AG20443 (cell line): ENCODE measurements at places on chromosomes 6 and 20.

GRCh38 chr6:156647140-156647784 is 129.9 kb upstream of the ARID1B start:
- DNase-seq = no peak

DNA sequence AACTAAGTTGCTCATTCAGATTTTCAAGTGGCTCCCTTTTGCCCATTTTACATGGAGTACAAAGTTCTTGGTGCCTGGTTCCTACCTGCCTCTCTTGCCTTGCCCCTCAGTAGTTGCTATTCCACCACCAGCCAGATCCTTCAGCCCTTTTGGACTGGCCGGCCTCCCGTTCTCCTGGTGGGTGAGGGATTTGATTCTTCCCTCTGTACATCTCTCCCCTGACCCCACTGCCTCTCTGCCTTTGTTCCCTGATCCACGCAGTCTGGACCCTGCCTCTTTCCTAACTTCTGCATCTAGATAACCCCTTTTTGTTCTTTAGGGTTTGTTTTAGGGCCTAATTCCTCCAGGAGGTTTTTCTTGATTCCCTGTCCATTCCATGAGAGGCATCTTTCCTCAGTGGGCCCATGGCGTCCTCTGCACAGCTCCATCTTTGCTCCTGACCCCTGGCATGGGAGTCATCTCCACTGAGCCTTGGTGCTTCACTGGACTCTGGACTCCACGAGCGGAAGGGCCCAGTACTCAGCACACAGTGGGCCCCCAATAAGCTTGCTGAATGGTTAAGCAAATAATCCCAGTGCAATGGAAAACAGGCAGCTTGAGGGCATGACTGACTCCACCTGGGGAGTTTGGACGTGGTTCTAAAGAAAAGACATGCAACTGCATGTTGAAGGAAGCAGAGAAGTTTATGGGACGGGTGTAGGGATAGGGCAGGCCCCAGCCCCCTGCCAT is 309.3 kb upstream of the SUPT3H start:
- DNase-seq = no peak

- no peak for DNase-seq
These were observed 156.8 kb upstream of the RIN2 start for GRCh38 chr20:19601126-19601810.

DNA sequence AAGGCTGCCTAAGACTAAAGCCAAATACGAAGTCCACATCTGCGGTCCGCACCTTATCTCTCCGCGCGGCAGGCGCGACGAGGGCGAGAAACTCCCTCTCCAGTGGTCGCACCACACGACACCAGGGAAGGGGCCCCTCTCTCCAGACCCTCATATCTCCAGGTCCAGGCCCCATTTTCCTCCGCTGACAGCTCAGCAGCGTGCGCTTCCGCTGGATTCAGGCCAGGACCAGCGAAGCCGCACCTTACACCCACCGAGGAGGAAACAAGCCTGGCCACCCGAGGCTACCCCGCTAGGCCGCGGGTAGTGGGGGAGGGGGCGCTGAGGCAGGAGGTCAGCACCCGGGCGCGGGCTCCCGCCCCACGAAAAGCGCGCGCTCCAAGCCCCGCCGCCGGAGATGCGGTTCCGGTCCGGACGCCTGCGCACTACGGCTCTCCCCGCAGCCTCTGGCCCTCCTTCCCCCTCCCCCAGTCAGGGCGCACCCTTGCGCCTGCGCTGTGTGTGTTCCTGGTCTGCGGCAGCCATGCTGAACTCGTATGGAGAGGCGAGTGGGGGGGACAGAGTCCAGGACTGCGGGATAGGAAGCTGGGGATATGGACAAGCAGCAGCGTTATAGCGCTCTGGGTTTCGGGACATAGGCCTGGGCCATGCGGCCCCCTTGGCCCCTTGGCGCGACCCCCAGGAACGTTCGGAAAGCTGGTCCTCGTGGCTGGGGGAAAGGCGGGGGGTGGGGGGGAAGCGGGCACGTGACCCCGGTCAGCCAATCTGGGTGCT is at the start of gene BRD2:
Gene BRD2 (plus strand): TSS at position 502 of the 774 bp plus-strand sequence. CDS start 4,305 bp downstream, outside the sequence.
- peak; percentile 96 for DNase-seq

DNA sequence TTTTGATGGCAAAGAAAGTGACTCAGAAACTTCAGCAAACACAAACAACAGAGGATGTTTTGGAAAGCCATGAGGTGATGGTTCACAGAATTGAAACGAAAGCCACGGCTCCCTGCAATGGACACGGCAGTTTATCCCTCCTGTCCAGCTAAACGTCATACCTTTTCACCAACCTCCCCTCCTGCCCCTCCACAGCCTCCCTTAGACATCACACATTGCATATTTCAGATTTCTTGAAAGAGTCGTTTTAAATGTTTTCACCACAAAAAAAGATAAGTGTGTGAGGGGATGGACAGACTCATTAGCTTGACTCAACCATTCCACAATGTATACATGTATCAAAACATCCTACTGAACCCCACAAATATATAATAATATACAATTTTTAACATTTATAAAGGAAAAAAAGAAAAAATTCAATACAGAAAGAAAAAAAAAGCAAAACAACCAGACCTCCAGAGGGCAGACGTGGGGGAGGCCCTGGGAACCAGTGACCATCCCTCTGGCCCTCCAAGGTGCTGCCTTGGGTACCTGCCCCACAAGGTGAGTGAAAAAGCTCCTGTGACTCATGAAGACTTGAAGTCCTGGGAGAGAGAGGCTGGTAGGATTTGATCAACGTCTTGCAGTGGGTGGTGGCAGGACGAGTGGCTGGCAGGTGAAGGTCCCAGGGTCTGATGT is 117.2 kb upstream of the THBS2 start:
- DNase-seq = no peak

GRCh38 chr20:63433756-63434531 is 38.5 kb downstream of the KCNQ2 start:
- no peak for DNase-seq

GRCh38 chr6:31356946-31357466 is at the start of gene HLA-B:
Gene HLA-B (minus strand): TSS chr6:31357179. CDS start chr6:31357158, 21 bp downstream.
- peak; percentile 89 for DNase-seq

- no peak for DNase-seq
These were observed 58.2 kb downstream of the CSE1L start for GRCh38 chr20:49104365-49104648.

DNA sequence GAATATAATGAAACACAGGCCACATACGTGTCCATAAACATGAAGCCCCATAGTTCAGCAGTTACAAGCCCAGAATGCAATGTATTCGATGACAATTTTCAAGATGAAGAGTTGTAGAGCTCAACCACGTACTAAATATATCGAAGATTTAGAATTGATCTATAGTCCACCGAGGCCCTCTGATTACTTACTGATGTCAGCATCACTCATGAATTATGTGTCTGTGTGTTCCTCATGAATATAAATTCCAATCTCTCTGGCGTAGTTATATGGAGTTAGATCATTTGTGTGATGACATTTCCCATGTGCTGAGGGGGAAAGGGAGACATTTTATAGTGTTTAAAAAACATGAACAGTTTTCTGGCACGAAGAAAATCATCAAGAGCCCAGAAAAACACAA is 97.5 kb downstream of the PFDN4 start:
- DNase-seq = no peak

DNA sequence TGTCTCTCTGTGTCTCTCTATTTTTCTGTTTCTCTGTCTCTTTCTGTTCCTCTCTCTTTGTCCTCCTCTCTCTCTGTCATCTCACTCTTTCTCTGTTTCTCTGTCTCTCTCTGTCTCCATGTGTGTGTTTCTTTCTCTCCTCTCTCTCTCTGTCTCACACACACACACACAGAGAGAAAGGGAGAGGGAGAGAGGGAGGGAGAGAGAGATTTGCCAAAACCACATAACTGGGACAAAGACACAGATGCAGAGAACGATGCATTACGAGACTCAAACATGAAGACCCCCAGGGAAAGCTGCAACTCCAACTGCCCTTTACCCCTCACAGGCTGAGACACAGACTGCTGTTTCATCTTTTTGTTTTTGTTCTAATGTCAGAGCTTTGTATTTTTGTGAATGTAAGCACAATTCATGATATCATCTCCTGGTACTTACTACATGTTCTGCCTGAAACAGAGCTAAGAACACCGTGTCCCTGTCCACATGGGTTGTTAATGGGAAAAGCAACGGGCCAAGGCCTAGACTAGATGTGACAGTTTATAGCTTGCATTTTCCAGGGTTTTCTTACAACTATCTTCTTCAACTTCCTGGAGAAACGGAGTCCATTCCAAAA is 177.1 kb upstream of the ARID1B start:
- DNase-seq = no peak

DNA sequence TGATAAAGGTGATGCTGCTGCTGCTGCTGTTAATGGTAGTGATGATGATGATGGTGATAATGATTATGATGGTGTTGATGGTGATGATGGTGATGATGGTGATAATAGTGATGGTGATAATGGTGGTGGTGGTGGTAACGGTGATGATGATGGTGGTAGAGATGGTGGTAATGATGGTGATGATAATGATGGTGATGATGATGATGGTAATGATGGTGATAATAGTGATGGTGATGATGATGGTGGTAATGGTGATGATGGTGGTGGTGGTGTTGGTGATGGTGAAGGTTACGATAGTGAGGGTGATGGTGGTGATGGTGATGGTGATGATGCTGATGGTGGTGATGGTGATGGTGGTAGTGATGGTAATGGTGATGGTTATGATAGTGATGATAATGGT is 132.3 kb downstream of the TFAP2C start:
- no peak for DNase-seq

GRCh38 chr20:50521221-50522052 is 11.3 kb downstream of the PTPN1 start:
- DNase-seq = no peak

- DNase-seq = no peak
These were observed 97.1 kb upstream of the IYD start for GRCh38 chr6:150271501-150272263.

DNA sequence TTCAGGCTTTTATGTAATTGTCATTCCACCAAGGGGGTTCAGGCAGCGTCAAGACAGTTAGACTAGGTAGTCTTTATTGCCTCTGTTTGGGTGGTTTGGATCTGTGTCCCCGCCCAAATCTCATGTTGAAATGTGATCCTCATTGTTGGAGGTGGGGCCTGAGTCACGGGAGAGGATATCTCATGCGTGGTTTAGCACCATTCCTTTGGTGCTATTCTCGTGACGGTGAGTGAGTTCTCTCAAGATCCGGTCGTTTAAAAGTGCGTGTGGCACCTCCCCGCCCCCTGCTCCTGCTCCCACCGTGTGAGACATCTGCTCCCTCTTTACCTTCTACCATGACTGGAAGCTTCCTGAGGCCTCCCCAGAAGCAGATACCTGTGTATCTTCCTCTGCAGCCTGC is 51.3 kb upstream of the FOXC1 start:
- no peak for DNase-seq

DNA sequence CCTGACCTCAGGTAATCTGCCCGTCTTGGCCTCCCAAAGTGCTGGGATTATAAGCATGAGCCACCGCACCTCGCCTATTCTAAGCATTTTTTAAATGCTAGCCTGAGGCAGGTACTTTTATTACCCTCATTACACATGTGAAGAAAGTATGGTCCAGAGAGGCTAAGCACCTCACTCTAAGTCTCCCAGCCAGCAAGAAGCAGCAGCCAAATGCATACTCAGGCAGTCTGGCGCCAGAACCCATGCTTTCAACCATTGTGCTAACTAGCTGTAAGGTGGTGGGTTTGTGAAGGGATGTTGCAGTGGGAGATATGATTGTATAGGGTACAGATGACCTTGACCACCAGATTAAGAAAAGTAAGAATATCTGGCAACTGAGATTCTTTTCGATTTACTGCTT is 26.1 kb upstream of the RIPOR2 start:
- DNase-seq = no peak

GRCh38 chr6:16372029-16372776 is 133.8 kb downstream of the GMPR start:
- no peak for DNase-seq

DNA sequence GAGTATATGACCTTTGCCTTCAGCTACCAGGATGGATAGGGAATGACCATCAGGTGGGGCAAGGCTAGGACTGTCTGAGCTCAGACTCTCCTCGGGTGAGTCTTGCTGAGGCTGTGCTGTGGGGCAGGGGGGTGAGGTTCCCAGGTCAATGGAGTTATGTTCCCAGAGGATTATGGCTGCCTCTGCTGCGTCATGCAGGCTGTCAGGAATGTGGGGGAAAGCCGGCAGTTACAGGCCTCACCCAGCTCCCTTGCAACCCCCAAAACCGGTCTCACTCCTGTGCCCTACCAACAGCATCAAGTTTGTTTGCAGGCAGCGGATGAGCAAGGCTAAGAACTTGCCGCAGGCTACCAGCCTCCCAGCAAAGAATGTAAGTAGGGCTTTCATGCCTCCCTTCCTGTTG is 93.5 kb downstream of the ESR1 start:
- DNase-seq = no peak

DNA sequence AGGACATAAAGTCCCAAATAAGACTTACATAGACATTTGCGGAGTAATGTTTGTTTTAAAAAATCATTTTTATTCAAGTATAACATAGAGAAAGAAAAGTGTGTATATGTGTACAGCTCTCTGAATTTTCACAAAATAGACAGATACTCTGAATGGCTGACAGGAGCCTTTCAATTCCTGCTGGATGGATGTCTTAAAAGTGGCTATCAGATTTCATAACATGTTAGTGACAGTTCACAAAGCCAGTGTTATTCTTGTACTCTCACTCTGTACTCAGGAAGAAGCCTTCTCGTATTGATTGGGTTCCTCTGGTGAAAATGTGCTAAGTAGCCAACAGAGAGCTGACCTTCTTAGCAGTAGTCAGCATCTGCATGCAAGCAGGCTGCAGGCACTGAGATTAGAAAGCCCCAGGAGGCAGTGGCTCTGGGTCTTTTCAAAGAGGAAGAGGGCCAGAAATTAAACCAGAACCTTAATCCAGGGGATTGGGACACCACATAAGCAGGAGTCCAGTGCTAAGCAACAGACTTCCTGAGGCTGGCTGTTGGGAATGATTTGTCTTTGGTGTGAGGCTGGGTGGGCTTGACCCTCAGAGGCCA is 19.7 kb downstream of the SLC17A4 start:
- DNase-seq = no peak

- DNase-seq = no peak
These were observed 64.5 kb upstream of the TINAG start for GRCh38 chr6:54243699-54244098.

- DNase-seq = no peak
These were observed 332.6 kb upstream of the MANEA start for GRCh38 chr6:95244751-95245150.

DNA sequence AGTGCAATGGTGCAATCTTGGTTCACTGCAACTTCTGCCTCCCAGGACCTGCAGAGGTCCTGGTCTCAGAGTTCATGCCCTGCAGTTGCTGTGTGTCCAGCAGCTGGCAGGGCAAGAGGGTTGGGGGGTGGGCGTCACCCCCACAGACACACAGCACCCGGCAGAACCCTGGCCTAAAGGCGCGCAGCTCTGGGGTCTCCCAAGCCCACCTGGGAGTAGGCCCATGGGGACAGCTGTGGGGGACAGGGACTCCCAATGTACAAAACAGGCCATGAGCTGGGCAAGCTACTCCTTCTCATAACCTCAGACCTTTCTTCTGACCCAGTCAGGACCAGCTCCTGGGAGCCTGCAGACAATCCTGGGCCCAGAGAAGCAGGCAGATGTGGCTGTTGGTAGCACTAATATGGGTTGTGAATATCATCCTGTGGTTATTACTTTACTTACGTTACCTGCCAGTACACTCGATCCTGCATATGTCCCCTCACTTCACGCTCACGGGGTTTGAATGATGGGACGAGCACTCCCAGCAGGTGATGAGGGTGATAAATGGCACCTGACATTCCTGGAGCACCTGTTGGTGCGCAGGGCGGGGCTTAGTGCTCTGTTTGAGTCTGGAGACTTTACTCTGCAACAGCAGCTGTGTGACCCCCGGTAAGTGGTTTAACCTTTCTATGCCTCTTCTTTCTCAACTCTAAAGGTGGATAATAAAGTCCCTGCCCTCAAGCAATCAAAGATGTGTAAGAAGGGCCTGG is 39.9 kb upstream of the SULF2 start:
- no peak for DNase-seq
